ENCODE measurements at places on chromosomes 16 and 17. TPM values are rescaled to one million over a fixed set of nuclear protein-coding genes. Genes with fewer than 3 reads are reported as not detected.

- no peak for DNase-seq
Measured at GRCh38 chr17:76643553-76644148, at the start of gene ST6GALNAC1. Gene ST6GALNAC1, minus strand, starts transcription at chr17:76643757. Its CDS starts 119 bp downstream, at chr17:76643638.

DNA sequence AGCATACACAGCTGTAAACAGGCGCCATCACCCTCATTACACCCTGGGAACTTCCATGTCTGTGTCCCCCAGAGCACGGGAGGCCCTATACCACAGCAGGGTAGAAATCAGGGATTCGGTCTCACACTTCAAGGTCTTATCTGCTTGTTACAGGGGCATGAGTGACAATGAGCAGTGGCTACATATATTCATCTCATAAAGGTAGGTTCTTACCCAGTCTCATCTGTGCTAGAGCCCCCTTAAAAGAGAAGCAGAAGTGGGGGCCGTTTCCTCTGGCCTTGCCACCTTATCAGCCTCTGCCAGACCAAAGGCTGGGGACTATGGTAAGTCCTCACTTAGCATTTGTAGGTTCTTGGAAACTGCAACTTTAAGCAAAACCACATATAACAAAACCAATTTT lies 46.5 kb downstream of the IRX5 start:
- DNase-seq: no peak

- DNase-seq: no peak
Measured at GRCh38 chr16:82134846-82135245, 35.2 kb downstream of the MPHOSPH6 start.

DNA sequence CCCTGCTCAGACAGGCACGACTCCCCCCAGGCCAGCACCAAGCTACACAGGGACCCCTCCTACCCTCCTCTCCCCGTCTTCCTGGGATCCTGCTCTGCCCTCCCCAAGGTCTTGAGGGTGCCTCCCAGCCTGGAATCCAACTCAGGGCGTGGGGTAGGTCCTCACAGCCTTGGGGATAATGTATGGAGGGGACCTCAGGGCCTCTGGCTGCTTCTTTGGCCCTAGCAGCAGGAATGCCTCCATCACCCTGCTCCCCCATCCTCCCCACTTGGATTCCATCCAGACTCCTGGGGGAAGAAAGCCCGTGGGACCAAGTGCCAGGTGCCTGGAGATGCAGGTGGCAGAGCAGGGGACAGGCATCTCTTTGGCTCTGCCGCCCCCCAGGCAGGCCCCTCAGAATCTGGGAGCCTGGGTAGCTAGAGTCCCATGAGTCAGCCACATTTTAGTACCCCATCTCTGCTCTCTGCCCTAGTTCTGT lies 10.7 kb upstream of the STAC2 start:
- DNase-seq: no peak

The KRT33A gene
- total RNA-seq: not detected
